ENCODE measurements at places on chromosomes 5 and 9.

DNA sequence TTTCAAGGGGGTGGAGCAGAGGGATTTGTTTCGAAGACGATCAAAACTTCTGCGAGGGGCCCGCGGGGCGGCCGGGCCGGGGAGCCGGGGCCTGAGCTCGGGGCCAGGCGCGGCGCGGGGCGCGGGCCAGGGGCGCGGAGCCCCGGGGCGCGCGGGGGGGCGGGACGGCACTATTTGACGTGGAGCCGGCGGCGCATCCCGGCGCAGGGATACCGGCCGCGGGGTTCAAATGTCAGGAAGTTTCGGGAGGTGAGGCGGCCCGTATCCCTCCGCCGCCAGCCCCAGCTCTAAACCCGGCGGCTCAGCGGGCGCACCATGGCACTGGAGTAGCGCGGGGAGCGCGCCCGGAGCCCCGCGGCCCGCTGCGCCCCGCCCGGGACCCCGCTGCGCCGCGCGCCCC, at the start of gene LMX1B:
LMX1B (plus strand) TSS at position 278 of the 400 bp plus-strand sequence. CDS start 522 bp downstream, outside the sequence.
- no peak for DNase-seq

GRCh38 chr5:1106385-1107166, 5.3 kb downstream of the SLC12A7 start:
- no peak for DNase-seq

- no peak for DNase-seq
These were observed 487.2 kb upstream of the NUDT12 start for GRCh38 chr5:104049752-104050151.

- no peak for DNase-seq
These were observed 549.0 kb upstream of the NUDT12 start for GRCh38 chr5:104111632-104112031.

DNA sequence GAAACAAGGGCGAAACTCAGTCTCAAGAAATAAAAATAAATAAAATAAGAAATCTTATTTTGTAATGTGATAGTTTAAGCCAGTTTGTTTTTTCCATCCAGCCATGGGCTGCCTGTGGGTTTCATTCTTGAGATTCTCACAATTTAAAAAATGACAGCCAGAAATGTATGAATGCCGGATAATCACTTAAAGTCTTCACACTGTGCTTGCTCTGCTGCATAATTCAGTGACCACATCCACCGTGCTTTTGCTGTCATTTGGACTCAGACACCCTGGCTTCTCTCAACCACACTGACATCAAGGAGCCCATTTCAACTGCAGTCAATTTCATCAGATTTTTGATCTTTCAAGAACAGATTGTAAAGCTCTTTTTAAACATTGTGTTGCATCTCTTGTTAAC, 61.0 kb upstream of the DAPK1 start:
- DNase-seq, result no peak

GRCh38 chr9:134648701-134649530, 7.3 kb downstream of the COL5A1 start:
- DNase-seq, result no peak

GRCh38 chr9:121641224-121641611, 10.2 kb upstream of the DAB2IP start:
- DNase-seq, result no peak

DNA sequence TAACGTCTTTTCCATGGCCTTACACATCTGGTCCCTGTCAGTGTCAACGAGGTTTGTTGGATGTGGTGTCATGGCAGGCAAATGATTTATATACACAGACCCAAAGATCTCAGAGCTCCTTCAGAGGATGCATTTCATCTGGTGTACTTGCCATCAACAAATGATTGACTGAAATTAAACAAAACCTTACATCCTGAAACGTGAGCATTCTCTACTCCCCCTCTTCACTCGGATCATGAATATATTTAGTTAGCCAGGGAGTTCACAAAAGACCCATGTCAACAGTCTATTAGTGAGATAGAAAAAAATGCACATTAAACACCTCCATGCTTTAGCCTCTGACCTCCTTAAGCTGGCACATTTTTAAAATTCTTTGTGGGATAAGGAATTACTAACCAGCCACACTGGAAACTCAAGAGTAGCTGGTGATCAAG, 215.6 kb downstream of the EFNA5 start:
- DNase-seq, result no peak

- no peak for DNase-seq
These were observed 53.9 kb downstream of the PAM start for GRCh38 chr5:102809033-102809432.

GRCh38 chr5:91848453-91848852, 465.3 kb upstream of the ARRDC3 start:
- no peak for DNase-seq

DNA sequence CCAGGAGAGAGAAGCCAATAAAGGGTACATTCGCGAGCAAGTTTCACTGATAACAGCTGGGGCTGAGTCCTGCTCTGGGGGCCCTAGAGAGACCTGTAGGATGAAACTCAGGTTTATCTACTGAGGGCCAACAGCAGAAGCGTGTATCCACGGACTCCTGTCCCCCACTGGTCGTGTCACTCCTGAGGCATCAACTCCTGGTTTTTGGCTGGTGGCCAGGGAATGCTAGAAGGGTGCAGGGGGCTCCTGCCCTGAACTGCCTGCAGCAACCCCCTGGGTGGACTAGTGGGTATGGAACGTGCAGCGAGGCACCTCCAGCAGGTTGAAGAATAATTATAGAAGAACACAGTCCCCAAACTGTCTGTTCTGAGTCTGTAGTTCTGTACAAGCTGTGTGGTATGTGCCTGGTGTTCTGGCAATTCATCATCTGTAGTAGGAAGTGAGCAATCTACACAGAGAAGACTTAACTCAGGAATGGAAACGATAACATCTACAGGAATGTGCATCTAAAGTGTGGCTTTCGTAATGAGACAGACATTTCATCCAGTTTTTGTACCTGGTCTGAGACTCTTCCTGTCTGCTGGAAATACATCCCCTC, 64.5 kb upstream of the GNA14 start:
- no peak for DNase-seq

DNA sequence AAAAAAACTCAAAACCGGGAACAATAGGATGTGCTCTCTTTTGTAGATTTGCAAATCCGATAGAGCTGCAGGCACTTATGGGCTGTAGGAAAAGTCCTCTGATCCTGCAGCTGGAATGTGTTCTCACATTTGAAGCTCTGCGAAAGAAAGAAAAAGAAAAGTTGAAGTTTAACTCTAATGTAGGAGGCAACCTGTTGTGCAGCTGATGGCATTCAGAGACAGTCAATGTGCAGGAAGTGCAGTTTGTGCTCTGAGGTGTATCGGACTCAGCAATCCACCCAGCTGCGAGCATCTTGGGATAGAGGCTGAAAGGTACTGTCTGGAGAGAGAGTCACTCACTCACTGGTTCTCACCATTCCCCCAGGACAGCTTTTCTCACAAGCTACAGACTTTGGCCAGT, 339.2 kb downstream of the AGTPBP1 start:
- DNase-seq, result no peak

GRCh38 chr9:115084709-115085108, 33.2 kb downstream of the TNC start:
- DNase-seq, result no peak
